ENCODE measurements at places on chromosomes 4 and X.

DNA sequence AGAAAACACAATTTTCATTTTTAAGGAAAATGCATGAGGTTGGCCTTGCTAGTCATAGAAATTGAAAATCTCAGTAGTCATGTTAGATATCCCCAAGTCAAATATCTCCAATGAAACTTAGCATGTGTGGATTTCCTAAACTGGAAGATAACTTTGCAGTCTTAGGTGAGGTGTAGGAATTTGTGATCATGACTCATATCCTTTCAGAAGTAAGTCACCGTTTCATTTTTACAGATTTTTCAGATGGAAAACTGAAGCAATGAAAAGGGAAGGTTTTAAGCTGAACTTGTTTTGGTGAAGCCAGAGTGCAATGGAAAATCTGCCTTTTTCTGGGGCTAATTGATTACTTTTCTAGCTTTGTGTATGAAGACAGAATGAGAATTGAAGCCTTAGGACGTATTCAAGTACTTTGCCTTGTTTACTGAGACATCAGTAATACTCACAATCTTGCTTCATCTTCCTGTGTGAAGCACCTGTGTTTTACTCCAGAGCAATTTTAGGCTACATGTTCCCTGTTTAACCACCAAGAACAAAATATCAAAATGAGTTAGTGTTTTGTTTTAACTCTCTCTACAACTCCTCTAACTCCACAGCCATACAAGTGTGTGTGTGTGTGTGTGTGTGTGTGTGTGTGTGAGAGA, 1662.8 kb upstream of the ADGRL3 start:
- DNase-seq, result no peak

DNA sequence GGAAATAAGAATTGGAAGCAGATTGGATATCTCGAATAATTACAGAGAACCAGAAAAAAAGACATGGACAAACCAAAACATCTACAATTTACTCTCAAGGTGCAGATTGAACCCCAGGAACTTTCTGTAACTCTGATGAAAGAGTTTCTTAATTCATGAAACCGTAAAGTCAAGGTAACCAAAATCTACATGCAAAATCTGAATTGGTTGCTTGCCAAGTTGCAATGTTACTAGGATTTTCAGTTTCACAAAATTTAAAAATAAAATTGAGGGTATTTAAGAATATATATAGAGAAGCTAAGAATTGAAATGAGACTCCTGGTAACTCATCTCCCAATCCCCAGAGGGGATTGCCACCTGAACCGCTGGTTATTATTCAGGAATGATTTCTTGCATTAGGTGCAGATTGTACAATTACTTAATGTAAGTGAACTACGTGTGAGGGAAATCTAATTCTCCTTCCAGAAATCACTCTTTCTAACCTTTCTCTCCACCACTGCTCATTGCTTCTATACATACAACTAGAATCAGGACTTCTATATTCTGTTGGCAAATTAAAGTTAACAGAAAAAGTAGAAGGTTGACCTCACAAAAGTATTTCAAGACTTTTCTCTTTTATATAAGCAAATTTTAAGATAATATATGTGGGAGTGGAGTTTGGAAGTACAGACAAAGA, 221.5 kb upstream of the NDST4 start:
- DNase-seq, result no peak

DNA sequence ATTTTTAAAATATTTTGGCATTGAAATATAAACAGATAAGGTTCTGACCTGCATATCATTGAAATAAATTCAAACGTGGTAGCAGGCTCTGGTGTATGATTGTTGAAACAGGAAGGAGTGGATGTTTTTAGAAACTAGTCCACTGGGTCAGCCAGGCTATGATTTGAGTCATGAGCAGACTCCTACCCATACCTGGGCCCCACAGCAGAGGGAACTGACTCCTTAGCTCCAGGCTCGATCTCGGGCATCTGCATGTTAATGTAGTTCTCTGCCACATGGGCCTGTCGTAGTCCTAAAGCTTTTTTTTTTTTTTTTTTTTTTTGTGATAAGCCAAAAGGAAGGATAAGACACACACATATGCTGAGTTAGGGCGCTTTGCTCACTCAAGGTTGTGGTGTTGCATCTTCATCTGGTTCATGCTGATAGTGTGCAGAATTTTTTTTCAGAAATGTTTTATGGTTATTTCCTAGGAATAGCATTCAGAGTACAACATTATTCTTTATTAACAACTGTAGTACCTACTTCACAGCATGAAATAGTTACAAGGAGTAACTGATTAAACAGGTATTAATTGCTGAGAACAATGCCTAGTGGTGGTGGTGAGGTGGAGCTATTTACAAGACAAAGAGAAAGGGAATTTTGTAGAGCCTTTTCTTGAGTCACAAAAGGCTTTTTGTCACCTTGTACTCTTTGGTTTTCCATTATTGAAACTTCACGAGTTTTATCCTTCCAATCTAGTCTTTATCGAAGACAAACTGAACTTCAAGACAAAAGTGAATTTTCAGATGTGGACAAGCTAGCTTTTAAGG, 27.3 kb downstream of the OFD1 start:
- no peak for DNase-seq

GRCh38 chr4:46975812-46976553, 17.4 kb downstream of the GABRA4 start:
- no peak for DNase-seq

GRCh38 chr4:6343939-6344408, 74.3 kb downstream of the WFS1 start:
- no peak for DNase-seq

- no peak for DNase-seq
These were observed 189.1 kb upstream of the C1QTNF7 start for GRCh38 chr4:15238720-15239119.

GRCh38 chrX:16671005-16671404, 21.0 kb downstream of the S100G start:
- DNase-seq, result no peak

- DNase-seq, result no peak
These were observed 178.4 kb downstream of the TECRL start for GRCh38 chr4:64230709-64231310.

DNA sequence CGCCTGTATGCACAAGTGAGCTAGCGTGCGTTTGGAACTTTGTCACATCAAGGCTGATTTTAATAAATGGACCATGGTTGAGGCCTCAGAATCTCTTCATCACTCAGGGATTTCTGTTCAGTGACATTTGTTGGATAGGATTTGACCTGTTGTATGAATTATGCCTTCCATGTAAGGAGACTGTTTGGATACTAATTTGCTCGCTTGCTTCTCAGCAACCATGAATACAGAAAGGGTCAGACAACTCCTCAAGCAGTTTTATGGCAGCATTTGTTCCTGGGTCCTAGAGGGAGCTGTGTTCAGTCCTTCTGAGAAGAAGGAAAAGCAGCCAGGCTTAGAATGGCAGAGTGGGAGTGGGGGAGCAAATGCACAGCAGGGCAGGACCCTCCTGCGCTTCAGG, 269.7 kb upstream of the LCORL start:
- no peak for DNase-seq

GRCh38 chr4:40559585-40560465, 69.8 kb downstream of the RBM47 start:
- no peak for DNase-seq

- DNase-seq, result no peak
These were observed 50.4 kb downstream of the USP11 start for GRCh38 chrX:47283015-47283771.

DNA sequence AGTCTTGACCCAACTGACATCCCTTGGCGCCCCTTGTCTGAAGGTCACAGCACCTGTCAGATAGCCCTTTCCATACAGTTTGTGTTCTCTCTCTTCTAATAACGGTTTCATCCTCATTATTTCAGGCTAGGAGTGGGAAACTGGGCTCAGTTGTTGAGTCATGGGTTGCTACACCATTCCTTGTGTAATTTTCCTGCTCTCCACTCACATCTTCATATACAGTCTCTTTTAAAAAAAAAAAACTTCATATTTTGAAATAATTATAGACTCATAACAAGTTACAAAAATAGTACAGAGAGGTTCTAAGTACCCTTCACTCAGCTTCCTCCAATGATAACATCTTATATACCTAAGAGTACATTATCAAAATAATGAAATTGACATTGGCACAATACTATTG, 60.2 kb upstream of the GRPR start:
- DNase-seq, result no peak

DNA sequence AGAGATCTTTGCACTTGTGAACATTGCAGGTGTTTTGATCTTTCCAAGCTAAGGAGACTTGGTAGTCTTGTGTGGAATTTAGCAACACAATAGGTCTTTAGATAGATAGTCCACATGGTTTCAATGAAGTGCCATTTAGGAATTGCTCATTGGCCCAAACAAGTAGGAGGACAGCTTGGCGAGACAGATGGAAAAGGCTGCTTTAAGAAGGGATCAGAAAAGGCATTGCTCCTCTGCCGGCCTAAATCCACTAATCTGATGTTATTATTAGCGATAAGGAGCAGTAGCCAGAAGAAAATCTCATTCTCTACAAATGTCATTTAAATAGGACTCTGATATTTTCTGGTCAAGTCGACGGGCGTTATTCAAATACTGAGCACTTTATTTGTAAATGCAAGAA, 99.7 kb downstream of the AFF2 start:
- no peak for DNase-seq

- DNase-seq, result no peak
These were observed 94.9 kb downstream of the NXF2 start for GRCh38 chrX:102341867-102342266.

DNA sequence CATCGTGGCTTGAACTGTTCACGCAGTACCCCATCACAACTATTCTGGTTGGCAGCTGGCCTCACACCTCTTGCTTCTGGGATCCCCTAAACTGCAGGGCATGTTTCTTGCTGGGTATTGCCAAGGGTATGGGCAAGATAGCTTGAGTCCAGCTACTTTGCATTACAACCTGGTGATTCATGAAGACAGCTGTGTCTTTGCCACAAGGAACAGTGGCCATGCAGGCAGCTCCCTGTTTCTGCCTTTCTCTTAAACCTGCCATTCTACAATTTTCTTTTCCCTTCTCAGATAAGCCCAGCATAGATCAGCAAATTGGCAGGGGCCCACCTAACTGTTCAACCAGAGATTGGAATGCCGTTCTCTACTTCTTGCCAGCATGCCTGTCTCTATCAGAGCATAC, 42.8 kb downstream of the TENM3 start:
- no peak for DNase-seq

- no peak for DNase-seq
These were observed 3.3 kb downstream of the EGF start for GRCh38 chr4:109916027-109916409.

DNA sequence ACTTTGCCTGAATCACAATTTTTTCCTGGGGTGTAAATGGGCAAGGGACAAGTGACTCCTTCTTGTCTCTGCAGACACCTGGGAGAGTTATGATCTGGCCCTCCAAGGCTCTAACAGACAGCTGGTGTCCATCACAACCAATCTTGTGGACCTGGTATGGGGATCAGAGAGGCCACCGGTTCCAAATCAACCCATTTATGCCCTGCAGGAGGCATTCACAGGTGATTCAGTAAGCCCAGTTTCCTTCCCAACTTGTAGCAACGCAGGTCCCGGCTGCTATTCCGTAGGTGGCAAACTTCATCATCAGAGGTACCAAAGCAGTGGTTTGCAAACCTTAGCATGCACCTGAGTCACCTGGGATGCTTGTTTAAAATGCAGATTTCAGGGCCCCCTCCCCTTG, 8.8 kb downstream of the XPNPEP2 start:
- DNase-seq, result no peak

DNA sequence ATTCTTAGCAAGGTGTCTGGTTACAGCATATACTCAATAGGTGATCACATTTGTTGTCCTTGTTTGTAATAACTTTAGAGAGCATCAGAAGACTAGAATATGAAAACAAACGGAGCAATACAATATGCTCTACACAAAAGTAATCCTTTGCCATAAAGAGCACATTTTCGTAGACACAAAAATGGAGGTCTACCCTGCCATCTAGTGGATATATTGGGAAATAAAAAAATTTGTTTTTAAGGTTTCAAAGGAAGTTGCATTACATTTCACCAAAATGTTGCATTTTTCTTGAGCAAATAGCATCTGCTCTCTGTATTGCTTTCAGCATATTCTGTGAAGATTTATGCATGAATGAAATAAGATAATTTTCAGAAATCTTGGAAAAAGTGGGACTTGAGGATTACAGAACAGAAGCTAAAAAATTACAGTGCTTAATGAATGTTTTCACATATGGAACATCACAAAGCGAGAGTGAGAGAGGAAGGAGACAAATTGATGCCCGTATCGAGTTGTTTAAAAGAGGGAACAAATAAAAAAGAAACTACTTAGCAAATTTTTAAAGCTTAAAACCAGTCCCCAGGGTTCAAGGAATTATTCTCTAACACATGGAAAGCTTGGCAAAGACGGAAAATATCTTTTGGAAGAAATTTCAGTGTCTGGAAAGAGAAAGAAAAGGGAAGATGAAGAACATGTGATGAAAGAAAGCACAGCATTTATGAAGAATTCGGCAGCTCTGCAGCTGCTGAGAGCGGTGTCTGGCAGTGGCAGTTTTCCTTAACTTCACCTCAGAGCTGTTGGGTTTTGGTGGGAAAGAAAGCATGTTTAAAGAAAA, 390.1 kb downstream of the ANKRD50 start:
- no peak for DNase-seq

- no peak for DNase-seq
These were observed 213.0 kb upstream of the FAT4 start for GRCh38 chr4:125101719-125102118.

- no peak for DNase-seq
These were observed 97.7 kb upstream of the PTPN13 start for GRCh38 chr4:86496094-86497080.

DNA sequence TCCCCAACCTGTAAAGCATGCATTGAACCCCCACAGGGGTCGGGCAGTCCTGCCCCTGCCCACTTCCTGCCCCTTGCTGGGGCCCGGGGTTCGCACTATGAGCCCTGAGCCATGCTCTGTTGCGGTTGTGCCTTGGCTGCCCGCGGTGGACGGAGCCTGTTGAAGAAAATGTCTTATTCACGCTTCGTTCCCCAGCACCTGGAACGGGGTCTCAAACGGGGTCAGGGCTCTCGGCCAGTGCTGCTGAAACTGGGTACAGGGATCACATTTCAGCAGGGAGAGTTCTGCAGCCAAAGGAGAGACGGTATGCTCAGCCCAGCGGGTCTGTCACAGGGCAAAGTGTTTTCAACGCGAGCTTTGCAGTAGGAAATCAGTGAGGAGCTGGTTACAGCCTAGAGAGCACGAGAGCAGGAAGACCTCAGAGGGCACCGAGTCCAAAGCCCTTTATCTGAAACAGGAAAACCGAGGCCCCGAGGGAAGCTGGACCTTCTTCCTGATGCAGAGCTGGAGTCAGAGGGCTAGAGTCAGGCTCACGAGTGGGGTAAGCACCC, 46.3 kb upstream of the AFAP1 start:
- DNase-seq, result no peak

- DNase-seq, result no peak
These were observed 29.6 kb downstream of the CLCN4 start for GRCh38 chrX:10186355-10186754.

Measured in effector CD4-positive, alpha-beta T cell (primary cell).